CD4-positive, alpha-beta T cell treated with Interleukin-1 beta for 1 hour (primary cell): ENCODE measurements at places on chromosomes 16 and 17.

DNA sequence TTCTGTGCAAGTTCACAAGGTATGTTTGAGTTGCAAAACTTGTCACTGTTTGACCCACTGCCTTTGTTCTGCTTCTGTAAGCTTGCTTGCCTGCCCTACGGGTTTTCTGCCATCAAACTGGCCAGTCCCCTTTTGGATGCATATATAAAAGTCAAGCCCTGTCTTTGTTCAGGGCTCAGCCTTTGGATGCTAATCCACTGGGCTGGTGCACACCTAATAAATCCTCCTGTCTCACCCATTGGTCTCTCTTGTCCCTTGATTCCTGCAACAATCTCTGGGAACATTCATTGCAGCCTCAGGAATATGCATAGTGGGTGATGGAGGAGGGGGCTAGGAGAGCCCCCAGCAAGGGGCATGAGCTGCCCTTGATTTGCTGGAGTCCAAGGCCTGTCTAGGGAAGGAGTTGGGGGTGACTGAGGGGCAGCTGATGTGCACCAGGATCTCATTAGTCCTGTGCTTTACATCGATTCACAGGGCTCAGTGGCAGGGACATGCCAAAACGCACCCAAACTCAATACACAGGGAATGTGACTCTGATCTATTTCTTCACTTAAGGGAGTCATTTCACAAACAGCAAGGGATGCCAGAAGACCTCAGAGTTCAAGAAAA lies 225.4 kb upstream of the NLRP1 start:
- DNase-seq, result no peak

- DNase-seq, result no peak
Observed at GRCh38 chr16:65728167-65728566, 606.3 kb upstream of the CDH11 start.

DNA sequence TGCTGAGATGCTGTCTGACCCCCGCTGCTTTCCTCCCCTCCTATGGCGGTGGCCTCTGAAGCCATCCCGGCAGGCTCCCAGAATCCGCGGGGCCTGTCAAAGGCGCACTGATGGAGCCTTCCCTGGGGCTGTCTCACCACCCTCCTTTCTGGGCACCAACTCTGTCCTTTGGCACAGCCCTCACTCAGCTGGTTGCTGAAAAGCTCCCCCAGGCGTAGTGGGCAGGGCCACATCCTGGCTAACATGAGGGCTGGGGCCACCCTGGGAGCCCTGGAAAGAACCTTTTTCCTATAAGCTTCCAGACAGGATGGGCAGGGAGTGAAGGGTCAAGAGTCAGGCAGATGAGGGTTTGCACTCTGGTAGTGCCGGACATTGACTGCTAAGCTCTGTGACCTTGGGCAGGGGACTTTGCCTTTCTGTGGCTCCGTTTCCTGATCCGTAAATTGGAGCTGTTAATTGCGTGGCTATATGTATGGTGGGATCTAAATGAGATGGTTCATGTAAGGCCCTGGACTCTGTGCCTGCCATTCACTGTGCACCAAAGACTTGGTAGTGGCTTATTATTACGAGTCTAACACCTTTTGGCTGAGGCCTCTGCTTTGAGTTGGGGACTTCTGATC lies 27.6 kb upstream of the LASP1NB start:
- no peak for DNase-seq

- DNase-seq, result peak; percentile 33
Observed at GRCh38 chr16:29974291-29975133, 844 bp downstream of the TAOK2 start.

DNA sequence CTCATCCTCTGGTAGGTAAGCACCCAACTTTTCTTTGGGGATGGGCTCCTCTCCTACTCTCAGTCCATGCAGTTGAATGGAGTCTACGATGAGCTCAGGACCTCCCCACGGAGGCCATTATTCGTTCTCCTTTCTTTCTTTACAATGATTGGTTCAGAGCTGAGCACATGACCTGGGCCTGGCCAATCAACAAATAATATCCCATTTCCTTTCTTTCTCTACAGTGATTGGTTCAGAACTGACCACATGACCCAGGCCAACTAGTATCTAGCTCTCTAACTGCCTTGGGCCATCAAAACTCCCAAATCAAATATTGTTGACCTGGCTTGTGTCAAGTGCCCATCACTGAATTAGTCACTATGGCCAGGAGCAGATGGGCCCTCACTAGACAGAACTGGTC lies 129.2 kb downstream of the USP31 start:
- no peak for DNase-seq

DNA sequence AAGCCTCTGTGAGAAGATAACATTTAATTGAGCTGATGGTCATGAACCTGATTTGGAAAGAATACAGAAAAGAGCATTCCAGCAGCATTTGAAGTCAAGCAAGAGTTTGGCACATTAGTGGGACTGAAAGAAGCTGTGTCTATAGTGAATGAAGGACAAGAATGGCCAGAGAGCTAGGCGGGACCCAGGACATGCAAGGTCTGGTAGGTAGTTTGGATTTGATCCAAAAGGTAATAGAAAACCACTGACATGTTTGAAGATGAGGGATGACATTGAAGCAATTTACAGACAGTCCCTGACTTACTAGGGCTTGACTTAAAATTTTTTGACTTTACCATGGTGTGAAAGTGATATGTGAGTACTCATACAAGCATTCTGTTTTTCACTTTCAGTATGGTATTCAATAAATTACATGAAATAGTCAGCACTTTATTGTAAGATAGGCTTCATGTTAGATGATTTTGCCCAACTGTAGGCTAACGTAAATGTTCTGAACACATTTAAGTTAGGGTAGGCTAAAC lies 7.6 kb downstream of the CYB5B start:
- DNase-seq, result no peak

DNA sequence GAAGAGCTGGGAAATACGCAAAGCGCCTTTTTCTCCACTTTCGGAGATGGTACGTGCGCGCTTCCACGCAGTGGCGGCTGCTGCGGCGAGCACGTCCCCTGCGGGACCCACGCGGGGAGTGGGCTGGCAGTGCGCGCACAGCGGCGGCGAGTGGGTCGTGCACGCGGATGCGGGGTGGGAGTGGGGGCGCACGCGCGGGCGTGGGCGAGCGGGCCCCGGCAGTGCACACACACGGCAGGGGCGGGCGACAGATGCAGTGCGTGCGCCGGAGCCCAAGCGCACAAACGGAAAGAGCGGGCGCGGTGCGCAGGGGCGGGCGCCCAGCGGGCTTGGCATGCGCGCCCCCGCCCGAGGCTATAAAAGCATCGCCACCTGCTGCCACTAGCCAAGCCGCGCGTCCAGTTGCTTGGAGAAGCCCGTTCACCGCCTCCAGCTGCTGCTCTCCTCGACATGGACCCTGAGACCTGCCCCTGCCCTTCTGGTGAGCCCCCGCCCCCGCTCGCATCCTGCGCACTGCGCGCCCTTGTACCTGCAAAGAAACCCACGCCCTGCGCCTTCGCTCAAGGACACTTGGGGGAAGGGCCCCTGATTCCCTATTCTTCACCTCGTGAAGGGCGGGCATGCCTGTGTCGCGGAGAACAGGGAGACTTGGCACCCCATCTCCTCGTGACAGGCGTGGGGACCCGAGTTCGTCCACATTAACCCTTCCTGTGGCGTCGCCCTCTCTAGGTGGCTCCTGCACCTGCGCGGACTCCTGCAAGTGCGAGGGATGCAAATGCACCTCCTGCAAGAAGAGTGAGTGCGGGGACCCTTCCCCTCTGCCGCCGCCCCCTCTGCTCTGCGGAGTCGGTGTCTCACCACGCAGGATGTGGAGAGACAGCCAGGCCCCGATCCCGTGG lies at the start of gene MT3:
TSS of gene MT3 (plus strand) at position 388 of the 899 bp plus-strand sequence. CDS start at position 451, 63 bp downstream.
- no peak for DNase-seq

DNA sequence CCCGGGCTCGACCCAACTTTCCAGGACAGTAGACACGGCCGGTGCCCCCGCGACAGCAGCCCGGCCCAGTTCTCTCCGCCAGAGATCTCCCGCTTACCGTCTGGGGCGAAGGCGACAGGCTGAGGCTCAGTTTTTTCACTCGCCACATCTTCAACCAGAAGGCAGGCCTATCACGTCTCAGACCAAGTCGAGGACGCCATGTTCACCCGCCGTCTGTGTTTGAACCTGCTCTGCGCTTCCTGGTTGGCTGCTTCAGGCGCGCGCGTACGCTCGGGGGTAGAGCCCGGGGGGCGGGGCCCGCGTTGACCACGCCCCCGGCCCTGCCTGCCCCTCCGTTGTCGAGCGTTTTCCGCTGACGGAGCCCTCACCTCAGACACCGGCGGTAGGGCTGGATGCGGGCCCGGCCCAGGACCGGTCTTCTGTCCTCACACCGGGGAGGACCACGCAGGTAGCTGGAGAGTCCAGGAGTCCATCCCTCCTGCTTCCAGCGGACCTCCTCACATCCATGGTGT lies at the start of gene SPAG5:
TSS of gene SPAG5 (minus strand) at position 227 of the 512 bp plus-strand sequence. CDS start at position 148, 79 bp downstream.
- DNase-seq, result peak; percentile 94

GRCh38 chr16:84929421-84930297 lies 81.7 kb downstream of the ZDHHC7 start:
- no peak for DNase-seq

DNA sequence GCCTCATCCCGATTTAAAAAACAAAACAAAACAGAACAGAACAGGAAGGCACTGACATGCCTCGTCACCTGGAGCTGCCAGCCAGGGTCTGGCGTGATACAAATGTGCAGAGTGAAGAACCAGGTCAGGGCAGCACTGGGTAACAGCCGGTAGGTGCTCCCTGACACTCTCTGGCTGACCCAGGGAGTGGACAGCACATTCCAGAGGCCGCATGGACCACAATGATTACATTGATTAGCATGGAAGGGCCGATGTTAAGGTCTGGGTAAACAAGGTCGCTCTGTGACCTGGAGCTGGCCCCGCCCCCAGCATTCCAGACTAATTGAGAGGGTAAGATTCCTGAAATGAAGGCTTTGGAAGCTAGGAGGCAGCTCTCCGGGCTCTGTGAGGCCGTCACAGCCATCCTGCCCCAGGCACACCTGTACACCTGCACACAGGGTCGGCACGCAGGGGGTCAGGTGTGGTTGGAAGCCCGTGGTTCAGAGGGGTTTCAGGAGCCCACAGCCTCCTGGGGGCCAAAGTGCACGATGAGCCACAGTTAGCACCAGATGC lies 21.4 kb downstream of the PIEZO1 start:
- DNase-seq, result no peak

DNA sequence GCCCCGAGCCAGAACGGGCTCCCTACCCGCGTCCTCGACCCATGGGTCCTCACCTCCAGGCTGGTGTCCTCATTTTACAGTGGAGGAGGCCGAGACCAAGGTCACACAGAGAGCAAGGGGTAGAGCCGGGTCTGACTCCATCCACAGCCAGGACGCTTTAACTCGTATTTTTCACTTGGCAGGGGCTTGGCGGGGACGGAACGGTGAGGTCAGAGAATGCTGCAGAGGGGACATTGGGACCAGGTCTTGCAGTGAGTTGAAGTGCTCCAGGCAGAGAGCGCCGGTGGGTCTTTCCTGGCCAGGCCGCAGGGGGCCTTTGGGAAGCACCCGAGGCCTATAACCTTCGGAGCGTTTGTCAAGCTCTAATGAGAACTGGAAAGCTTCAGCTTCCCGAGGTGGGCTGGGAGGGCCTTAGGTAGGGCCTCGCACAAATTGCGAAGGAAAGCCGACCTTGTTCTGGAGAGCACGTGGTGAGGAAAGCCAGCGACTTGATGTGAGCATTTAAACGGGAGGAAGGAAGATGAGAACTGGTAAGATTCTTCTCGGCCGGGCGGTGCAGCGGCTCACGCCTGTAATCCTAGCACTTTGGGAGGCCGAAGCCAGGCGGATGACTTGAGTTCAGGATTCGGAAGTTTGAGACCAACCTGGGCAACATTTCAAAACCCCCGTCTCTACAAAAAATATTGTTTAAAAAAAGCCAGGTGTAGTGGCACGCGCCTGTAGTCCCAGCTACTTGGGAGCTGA lies 908 bp upstream of the CLUH start:
- no peak for DNase-seq

DNA sequence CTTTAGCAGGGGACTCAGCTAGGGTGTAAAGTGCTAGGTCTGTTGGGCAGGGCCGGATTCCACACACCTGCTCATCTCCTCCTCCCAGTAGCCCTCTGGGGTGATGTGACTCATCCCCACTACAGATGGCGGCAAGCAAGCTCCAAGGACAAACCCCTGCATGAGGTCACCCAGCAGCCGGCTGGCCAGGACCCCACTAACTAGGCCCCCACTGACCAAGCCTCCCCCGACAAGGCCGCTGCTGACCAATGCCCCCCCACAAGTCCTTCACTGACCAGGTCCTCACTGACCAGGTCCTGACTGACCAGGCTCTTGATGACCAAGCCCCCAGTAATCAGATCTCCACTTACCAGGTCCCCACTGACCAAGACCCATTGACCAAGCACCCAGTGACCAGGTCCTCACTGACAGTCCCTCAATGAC lies 36.7 kb downstream of the TNFRSF13B start:
- no peak for DNase-seq

- DNase-seq, result no peak
Observed at GRCh38 chr16:69209735-69210134, 22.8 kb downstream of the SNTB2 start.

DNA sequence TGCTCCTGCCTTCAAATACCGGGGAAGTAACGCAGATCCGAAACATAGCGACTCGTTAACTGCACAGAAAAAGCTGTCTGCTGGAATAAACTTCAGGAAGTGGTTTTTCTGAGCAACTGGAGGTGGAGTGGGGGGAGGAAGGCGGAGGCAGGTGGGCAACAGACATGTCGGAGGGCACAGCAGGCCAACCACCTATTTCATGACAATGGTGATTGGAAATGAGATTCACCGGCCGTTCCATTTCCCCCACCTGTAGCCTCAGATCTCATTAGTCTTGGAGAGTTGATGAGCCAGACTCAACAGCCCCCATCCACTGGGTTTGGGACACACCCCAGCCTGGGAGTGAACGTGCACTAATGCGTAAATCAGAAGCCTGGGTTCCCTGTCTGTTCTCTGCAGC lies 7.7 kb upstream of the PECAM1 start:
- DNase-seq, result no peak

DNA sequence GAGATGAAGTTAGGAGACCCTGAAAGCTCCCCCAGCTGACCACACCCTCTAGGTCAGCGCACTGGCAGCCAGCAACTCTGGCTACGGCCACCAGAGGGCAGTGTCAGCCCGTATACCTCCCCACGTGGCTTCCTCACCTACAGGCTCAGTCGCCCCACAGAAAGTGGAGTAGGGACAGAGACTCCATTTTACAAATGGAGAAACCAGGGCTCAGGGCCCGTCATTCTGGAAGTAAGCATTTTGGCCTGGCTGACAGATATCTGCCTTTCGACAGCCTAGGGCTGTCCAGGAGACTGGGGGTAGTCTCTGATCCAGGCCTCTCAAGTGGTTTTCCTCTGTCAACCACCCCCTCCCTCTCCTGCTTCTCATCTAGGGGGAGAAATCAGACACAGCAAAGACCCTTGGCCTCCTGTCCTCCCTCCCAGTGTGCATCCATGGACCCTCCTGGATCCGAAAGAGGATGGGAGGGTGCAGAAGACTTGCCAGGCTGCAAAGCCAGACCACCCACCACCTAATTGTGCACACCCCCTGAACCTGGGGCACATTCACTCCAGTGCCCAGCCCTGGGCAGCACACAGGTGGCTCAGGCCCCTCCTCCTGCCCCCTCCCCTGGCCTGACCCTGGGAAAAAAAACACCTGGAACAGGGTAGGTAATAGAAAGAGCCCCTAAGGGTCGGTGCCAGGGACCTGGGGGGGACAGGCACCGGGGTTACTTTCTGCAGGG lies 3.8 kb upstream of the HAP1 start:
- peak; percentile 81 for DNase-seq
